ENCODE measurements at places on chromosomes 7 and 10.

- DNase-seq: no peak
Measured at GRCh38 chr7:64753032-64753431, 41.2 kb upstream of the ZNF138 start.

GRCh38 chr7:156578978-156579430 lies 61.6 kb upstream of the RNF32 start:
- DNase-seq: no peak

DNA sequence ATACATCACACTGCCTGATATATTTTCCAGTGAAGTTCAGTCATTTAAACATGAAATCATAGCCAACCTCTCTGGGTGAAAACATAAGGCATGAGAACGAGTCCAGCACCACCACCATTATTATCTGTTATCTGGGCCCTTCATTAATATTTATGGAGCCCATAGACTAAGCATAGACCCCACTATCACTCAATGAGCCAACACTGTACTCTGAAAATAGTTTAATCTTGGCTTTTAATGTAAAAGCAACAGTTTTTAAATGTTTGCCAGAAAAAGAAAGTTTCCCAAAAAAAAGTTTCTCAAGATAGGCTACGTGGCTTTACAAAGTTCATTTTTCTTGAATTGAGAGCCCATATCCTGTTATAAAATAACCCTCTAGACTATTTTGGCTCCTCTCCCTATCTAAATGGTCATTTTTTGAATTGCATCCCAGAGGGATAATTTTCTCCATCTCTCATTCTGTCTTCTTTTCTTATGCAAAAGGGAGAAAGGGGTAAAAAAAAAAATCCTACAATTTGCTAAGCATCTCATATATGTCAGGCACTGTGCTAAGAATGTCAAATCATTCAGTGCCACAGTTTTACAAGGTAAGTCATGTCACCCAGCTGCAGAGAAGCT lies 66.1 kb downstream of the FZD1 start:
- no peak for DNase-seq

DNA sequence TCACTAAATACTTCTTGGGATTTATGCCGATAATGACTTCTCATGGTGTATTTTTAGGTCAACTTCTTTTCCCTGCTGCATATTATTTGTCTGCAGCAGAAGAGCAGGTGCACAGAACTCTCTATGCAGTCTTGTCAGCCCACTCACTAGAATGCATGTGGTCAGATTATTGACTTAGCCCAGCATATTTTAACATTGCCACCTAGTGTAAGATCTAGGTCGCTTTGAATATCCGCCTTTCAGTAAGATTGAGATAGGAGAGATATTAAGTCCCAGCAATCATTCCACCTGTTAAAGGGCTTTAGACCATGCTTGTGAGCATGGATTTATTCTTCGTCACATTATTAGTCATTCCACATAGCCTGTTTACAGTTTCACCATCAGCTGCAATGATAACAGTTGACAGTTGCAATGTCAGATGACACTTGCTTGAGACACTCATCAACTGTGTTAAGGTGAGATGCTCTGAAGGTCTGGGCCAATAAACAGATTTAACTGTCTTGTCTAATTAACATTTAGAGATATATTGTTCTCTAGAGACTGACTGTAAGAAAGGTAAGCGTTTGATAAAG lies 491.7 kb downstream of the ARL4A start:
- no peak for DNase-seq
